ENCODE measurements at places on chromosomes 1 and 21.

GRCh38 chr21:45013260-45013841 lies 61.0 kb upstream of the ADARB1 start:
- no peak for DNase-seq

- no peak for DNase-seq
Measured at GRCh38 chr1:43560286-43560685, 29.6 kb downstream of the PTPRF start.

DNA sequence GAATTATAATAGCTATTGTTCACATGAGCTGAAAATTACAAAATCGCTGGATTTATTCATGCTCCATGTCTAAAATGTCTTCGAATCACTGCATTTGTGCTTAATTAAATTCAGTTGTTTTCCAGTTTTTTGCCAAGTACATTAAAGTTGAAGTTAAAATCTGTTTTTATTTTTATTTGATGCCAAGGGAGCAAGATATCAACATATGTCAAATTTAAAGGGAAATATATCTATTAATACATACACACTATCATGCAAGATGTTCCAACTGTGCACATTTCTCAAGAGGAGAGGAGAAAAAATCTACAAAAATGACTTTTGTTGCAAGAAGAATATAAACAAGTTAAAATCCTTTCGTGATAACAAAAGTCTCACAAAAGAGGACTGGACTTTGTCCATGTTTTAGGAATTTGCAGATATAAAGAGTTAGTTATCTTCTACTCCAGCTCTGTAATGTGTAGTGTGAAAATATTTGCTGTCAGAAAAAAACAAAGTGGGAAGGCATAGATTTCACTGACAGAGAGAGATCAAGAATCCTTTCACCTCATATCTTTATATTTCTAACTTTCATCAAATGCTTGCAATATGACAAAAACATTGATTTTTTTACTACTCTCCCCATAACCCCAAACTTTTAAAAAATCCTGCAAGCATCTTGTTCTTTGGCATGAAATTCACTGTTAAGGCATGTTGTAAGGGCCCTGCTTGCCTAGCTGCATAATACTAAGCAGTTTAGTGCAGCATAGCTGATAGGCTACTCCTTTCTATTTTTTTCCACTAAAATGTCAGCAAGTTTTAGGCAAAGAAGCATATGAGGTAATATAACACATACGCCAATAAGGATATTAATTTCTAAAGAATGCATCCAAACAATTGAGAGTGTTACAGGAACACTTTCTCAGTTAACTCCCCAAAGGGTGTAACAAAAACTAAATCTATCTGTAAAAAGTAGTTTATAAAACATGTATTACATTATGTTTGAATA lies 340.2 kb upstream of the ADAMTS5 start:
- DNase-seq, result no peak

DNA sequence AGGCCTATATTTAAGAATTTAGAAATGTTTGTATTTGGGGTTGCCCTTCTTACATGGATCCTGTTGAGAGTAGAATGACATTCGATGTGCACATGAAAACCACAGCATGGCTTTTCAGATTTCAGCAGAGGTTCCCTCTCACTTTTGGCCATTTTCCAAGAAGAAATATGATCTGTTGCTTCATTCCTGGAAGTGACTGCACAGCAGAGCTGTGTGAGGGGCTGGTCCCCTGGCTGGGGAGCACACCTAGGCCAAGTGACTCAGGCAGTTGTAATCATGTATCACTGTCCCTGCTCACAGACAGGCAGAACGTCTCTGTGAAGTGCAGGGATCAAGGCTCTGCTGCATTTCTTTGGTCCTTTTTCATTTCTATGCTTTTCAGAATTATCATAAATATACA lies 32.3 kb downstream of the AGT start:
- DNase-seq, result no peak

DNA sequence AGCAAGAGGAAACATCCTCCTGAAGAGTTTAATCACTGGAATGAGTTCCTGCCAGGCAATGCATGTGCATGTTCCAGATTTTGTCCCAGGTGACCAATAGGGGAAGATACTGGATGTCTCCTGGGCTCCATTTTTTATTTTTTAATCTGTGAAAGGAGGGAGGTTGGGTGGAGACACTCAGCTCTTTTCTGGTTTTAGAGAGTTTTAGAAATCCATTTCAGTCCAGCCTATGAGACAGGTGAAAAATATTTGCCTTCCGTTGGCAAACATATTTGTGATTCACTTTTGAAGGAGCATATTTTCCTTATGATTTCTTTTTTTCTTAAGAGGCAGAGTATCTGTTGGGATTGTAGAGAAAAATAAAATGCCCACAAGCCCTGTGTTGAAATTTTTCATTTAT lies 70.7 kb downstream of the ABCA4 start:
- no peak for DNase-seq

GRCh38 chr1:180028864-180029263 lies 74.3 kb downstream of the CEP350 start:
- no peak for DNase-seq

GRCh38 chr1:48236716-48237470 lies 14.4 kb downstream of the SLC5A9 start:
- no peak for DNase-seq

DNA sequence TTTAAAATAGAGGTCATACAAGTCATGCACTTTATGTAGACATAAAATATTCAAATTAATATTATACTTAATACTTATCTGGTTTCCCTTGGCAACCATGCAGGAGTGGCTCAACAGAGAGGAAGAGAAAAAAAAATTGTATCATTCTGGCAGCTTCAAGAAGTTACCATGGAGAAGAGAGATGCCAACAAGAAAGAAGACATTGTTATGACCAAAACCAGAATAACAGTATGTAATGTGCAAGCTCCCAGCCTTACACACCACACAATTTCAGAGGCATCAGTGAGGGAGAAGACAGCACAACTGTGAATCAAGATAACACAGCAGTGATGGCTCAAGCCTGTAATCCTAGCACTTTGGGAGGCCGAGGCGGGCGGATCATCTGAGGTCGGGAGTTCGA lies 49.1 kb upstream of the RCOR3 start:
- DNase-seq, result no peak

DNA sequence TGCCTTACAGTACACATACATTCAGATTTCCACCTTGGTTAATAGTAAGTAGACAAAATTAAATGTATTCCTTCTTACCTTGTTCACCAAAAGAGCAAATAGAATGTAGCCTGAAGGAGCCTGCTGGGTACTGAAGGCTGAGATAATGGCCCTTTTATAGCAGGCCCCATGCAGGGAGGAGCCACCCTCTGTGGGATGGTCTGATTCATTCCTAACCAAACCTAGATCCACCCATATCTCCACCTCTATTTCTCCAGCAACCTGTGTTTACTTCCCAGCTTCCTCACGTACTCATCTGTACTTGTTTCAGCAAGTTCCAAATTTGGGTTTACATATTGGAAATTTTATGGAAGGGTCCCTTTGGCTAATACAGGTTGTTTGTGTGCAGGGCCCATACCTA lies at the start of gene FLG:
TSS of gene FLG (minus strand) at position 129 of the 400 bp plus-strand sequence. CDS start 9,783 bp downstream, outside the sequence.
- no peak for DNase-seq

- peak; percentile 94 for DNase-seq
Measured at GRCh38 chr1:33367485-33368405, 46.8 kb upstream of the A3GALT2 start.

DNA sequence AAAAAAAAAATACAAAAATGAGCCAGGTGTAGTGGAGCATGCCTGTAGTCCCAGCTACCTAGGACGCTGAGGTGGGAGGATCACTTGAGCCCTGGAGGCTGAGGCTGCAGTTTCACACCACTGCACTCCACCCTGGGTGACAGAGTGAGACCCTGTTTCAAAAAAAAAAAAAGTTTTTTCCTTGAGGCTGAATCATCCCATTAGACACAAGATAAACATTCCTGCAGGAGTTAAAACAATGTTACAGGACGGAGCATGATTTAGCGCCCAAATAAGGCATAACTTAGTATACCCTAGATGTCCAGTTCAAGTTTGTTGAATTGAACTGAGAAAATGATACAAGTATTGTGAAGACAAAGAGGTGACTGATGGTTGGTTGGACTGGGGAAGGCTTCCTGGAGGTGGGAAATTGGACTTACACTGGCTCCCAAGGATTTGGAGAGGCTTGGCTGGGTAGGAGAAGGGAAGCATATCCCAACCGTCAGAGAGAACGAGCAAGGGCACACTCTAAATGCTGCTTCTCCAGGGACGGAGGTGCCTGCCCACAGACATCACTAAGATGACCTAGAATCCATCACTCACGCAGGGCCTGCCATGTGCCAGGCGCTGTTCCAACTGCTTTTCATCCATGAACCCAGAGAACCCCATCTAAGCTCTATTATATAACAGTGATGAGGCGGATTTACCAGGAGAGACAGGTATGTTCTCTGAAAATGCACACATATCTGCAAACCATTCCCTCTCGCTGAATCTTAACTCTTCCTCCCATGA lies 610.6 kb downstream of the KIF26B start:
- no peak for DNase-seq

GRCh38 chr1:101408212-101409042 lies 171.6 kb downstream of the S1PR1 start:
- DNase-seq, result no peak

DNA sequence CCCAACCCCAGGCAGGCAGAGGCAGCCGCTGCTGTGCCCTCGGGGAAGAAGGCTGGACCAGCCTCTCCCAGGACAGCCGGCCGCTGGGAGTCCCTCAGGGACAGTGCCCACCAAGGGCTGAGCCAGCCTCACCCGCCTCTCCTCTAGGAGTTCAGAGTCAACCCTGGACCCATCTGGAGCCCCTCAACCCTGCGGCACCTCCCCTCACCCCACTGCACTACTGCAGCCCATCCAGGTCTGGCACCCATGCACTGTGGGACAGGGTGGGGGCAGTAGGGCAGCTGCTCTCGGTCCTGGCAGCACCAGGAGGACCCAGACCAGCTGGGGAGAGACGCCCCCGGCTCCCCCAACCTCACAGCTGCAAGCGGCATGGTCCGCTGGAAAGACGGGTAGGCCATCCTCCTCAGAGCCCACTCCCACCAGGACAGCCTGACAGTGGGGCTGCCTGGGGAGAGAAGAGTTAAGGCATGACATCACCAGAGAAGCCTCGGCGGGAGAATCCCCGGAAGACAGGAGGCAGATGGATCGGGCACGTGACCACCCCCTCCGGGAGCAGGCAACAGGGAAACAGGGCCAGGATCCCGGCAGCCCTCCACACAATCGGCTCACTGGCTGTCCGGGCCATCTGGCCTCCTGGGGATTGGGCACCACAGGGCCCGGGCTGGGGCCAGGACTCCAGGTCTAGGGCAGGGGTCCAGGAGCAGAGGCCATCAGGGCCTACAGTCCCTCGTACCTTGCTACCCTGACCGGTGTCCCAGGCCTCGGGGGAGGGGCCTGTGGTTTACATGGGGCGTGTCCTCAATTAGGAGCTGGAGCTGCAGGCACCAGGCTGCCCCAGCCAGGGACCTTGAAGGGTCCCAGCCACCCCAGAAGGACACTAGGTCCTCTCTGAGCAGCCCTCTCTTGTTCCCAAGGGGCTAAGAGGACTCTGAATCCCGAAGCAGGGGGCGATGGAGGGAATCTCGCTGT lies 3.1 kb downstream of the ACAP3 start:
- no peak for DNase-seq

DNA sequence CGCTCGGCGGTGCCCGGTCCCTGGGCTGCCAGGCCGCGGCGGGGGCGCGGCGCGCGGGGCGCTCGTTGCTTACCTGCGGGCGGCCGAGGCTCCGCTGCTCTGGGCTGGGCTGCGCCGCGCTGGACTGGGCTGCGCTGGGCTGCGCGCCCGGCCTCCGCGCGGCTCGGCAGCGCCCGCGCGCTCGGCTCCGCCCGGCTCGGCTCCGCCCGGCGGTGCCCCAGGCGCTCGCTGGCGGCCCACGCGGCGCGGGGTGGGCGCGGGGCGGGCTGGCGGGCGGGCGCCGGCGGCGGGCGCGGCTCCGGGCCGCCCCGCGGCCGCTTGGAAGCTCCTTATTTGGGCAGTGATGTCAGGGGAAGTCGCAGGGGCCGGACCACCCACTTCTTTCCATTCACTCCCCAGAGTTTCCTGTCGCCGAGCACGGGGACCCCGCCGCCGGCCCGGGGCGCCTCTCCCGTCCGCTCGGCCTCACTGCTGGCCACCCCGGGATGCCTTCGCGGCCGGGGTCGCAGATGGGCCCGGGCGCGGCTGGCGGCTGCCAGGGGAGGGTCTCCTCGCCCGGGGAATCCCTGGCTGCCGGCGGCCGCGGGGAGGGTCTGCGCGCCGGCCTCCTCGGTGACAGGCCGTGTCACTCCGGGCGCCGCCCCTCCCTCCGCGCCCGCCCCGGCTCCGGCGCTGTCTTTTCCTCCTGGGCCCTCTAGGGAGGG lies 177.7 kb upstream of the EDN2 start:
- peak; percentile 92 for DNase-seq

DNA sequence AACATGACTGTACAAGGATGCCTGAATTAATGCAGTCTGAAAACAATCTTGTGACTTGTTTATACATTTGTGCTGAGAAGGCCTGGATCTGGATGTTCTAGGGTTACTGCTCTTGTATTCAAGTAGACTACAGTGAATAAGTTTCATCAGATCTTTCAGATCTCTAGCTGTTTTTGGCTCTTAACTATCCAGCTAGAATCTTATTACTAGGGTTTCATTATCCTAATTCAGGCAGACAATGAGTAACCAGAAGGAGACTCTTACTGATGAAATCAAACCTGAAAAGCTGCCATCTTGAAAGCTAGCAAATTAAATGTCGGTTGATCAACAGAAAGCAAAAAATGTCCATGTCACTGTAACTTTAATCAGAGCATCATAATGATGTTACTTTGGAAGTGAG lies 112.5 kb upstream of the KCNK2 start:
- DNase-seq, result no peak

- peak; percentile 73 for DNase-seq
Measured at GRCh38 chr1:192986110-192986747, 72.9 kb downstream of the UCHL5 start.

- no peak for DNase-seq
Measured at GRCh38 chr1:184482136-184482535, 95.3 kb downstream of the C1orf21 start.
